ENCODE measurements at places on chromosomes 6 and 20.

DNA sequence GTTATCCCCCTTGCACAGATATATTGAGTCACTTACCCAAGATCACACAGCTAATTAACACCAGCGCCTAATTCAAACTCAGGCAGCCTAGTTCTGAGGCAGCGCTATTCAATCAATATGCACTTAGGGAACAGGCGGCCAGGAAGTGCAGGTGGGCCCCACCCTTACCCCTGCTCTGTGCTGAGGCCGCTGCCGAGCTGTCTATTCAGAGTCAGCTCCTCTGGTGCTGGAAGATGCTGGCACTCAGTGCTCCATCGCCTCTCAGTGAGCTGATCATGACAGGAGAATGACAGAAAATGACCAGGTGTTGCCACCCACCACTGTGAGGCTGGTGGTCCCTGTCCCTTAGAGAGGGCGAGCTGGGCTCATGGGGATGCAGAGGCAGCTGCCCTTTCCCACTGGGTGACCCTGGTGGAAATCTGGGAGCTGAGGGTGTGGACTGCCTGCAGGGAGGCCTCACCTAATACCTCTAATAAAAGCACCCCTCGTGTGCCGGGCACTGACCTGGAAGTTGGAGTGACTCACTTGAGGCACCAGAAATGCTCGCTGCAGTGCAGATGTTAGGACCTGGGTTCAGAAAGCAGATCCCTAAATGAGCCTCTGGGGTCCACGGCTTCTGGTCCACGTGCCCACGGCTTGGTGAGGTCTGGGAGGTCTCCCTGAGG is 42.5 kb upstream of the CD93 start:
- DNase-seq: no peak

DNA sequence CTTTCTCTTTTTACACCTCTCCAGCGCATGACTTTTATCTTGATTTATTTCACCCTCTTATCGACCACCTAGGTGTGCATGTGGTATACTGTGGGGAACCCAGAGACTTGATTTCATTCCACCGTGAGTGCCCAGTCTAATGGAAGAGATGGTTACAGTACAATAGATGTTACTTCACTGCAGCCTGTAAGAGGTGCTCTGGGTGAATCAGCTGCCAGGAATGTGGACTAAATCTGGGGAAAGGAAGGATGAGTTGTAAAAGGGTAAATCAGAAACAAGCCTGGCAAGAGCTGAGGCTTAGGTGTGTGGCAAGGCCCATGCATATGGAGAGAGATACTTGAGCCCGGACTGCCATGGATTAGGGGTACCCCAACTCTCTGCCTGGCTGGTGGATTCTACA is 7.4 kb downstream of the STK35 start:
- DNase-seq: no peak

DNA sequence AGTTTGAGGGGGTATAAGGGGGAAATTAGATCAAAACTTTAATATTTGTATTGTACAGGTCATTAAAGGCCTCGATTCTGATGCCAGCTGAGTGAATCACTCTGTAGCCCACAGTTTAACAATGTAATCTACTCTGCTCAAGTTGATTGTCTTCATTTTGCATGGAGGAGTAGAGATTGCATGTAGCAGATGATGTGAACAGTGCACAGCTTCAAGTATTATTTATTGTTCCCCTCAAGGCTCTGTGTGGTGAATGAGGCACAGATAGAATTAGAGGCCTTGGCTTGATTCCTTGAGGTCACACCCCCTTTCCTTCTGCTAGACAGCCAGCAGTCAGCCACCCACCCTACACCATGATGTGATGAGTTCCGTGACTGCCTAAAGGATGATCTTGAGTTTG is 38.1 kb downstream of the TXLNB start:
- DNase-seq: no peak

- no peak for DNase-seq
Observed at GRCh38 chr6:26389349-26389894, 6.5 kb downstream of the BTN2A2 start.

DNA sequence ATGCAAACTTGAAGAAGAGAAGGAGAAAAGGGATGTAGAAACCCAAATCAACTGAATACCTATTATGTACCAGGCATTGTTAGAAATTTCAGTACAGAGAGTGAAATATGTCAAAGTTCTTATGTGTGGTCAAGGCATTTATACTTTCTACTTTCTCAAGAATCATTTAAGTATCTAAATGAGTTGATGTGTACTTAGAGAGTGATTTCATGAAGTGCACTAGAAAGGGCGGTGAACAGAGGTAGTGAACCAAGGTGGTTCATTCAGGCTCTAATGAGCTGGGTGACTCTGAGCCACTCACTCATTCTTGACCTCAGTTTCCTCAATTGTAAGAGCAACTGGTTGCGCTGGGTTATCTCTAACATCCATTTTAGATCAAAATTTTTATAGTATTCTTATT is 3.3 kb downstream of the PDE7B start:
- no peak for DNase-seq

DNA sequence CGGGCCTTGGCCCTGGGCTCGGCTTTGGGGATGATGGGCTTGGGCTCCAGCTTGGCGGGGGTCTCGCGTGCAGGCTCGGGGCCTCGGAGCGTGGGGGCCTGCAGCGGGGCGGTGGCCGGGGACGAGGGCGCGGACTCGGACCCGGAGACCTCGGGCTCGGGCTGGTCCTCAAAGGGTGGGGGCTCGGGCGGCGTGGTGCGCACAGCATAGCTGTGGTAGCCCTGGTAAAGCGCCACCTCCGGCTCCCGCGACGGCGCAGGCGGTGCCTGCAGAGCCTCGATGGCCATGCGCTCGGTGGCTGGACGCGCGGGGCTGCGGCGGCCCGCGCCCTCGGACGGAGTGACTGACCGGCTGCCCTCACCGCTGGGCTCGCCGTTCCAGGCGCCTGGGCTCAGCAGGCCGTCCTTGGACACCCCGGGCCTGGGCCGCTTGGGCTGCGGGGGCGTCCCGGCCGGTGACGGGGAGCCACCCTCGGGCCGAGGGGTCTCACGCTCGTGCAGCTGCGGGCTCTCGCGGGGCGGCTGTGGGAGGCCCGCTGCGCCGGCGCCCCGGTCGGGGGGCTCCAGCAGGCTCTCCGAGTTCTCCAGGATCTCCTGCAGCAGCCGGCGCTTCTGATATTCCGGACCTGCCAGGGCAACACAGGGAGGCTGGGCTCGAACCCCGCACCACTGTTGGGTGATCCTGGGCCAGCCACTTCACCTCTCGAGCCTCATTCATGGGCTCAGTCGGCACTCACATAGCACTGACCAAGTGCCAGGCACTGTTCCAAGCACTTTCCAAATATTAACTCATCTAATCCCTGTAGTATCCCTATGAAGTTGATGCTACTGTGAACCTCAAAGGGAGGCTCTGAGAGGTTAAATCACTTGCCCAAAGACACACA is 71.0 kb downstream of the JPH2 start:
- no peak for DNase-seq

DNA sequence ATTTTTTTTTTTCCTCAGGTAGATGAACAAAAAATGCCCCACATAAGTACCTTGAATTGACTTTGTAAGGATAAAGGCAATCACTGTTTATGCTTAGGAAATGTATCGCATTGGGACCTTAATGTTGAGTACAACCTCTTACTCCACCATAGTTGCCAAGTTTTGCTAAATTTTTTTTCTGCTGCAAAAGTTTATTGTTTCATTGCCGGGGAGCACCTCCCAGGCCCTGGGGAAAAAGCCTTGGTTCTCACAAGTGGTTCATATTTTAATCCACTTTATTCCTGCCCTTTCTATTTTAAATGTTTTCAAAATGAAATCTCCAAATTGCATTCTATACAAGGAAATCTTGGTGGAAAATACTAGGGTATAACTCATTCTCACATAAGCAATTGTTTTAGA is 52.3 kb upstream of the UTRN start:
- no peak for DNase-seq

GRCh38 chr6:84052204-84052882 is 18.8 kb downstream of the MRAP2 start:
- no peak for DNase-seq

DNA sequence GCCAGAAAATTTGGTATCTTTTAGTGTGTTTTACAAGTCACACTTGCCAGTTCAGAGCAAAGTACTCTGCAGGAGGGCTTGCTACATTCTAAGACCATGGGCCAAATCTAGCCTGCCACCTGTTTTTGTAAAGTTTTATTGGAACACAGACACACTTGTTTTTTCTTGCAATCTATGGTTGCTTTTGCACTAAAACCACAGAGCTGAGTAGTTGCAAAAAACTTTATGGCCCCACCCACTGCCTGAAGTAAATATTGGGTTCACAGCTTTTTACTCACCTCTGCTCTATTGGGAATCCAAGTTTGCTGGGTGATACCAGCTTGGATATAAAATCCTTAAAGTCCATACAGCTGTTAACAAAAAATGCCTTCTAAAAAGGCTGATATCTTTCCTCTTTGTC is 109.0 kb downstream of the ZFP64 start:
- no peak for DNase-seq

DNA sequence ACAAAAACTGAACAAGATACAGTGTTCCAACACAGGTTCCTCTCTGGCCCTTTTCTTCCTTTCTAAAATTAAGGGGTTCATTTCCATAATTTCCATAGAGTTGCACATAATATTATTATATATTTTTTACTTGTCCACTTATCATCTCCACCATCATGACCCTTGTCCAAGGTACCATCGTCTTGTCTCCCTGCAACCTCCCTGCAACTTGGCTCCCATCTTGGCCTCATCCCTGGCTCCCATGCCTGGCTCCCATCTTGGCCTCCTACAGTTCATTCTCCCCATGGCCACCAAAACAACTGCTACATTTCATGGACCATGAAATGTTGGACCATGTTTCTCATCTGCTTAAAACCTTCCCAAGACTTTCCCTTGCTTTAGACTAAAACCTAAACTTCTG is 3.1 kb upstream of the KCNB1 start:
- no peak for DNase-seq

- no peak for DNase-seq
Observed at GRCh38 chr6:148776321-148777308, 29.8 kb downstream of the UST start.

- no peak for DNase-seq
Observed at GRCh38 chr6:35318196-35319171, 20.9 kb downstream of the DEF6 start.

- no peak for DNase-seq
Observed at GRCh38 chr20:47557218-47557617, 55.5 kb downstream of the NCOA3 start.

DNA sequence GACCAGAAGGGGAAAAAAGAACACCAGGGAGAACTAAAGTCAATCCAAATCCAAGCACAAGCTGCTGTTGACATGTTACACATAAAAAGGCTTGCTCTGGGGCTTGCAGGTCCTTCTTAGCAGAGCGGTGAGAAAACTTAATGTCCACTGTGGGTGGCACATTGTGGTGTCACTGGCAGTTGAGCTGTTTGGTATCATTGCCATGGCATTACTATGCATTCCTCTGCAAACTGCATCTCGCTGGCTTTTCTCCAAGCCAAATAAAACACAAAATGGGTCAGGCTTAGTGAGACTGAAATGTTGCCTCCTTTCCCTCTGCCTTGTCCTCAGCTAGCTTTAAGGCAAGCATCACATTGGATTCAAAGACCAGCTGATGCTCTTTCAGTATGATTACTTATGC is 40.9 kb downstream of the LY86 start:
- no peak for DNase-seq

- no peak for DNase-seq
Observed at GRCh38 chr20:44959638-44960102, 527 bp downstream of the TOMM34 start.

- no peak for DNase-seq
Observed at GRCh38 chr6:140821196-140821595, 1311.5 kb upstream of the GJE1 start.

DNA sequence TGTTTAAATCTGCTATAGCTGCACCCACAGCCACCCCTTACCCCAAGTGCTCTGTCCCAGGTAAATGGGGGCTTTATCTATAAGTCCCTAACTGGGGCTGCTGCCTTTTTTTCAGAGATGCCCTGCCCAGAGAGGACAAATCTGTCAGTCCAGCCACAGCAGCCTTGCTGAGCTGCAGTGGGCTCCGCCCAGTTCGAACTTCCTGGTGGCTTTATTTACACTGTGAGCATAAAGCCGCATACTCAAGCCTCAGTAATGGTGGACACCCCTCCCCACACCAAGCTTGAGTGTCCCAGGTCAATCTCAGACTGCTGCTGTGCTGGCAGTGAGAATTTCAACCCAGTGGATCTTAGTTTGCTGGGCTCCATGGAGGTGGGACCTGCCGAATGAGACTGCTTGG is 505.2 kb downstream of the CBLN4 start:
- DNase-seq: no peak

- no peak for DNase-seq
Observed at GRCh38 chr6:135939208-135939591, 87.7 kb downstream of the PDE7B start.

DNA sequence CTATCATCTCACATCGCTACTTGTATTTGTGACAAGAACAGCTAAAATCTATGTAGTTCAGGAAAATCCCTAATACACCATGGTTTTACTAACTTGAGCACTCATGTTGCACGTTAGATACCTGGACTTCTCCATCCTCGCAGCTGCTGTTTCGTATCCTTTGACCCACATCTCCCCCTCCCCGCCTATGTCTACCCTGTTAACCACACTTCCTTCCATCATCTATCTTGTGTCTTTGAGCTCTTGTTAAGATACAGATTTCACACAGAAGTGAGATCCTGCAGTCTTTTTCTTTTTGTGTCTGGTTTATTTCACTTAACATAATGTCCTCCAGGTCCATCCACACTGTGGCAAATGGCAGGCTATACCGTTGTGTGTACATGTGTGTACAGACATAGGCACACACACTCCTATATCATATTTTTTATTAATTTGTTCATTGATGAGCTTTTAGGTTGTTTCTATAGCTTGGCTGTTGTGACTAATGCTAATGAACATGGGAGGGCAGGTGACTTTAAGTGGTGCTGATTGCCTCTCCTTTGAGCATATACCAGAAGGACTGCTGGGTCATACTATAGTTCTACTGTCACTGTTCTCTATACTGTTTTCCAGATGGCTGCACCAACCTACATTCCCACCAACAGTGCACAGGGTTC is 117.8 kb downstream of the WDR27 start:
- DNase-seq: no peak

DNA sequence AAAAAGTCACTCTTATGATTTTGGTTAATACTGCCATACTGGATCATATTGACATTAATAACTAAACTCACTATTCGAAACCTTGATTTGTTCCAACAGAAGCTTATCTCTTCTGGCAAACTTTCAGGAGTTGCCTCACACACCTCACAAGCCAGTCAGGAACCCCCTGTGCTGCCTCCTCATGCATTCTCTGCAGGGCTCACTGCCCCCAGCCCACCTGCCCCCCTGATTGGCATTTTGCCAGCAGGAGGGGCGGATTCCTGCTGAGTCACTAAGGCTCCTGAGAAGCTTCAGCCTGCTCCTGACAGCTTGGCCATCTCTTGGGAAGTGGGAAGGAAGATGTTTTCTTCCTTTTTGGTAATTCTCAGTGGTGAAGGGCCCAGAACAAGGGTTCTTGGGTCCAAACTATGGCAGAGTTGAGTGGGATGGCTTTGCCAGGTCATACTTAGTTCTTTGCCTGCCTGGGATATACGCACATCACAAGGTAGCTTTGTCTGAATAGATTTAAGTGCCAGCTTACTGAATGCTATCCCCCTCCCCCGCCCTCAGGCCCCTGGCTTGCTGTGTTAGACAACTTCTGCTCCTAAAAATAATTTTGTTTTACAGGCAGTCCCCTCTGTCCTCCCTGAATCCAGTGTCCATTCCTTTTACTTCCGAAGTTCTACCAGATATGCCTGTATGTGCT is 31.4 kb downstream of the SLC35F1 start:
- no peak for DNase-seq
